ENCODE measurements at places on chromosomes 5 and 9. TPM values are rescaled to one million over a fixed set of nuclear protein-coding genes. Genes with fewer than 3 reads are reported as not detected.

GRCh38 chr5:157161996-157162395 lies 4.1 kb downstream of the GARIN3 start:
- no peak for DNase-seq

Gene IL31RA
- 1.9 TPM for polyA plus RNA-seq

DNA sequence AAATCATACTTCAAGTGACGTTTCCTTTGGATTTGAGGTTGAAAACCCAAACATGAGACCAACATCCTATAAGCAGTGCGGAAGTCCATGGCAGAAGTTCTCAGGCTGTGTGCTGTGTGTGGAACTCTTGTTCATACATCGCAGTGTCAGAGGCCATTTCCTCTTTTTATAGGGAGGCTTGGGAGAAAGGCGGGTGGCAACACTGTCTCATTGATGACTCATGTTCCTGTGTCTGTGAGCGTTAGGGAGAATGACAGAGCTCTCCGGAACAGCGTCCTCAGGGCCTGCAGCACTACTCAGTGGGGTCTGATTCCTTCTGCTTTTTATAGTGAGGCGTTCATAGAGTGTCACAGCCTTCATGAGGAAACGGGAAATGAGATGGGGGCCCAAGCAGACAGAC lies 98.8 kb upstream of the BASP1 start:
- DNase-seq = peak; percentile 59

Gene SLC6A3
- not detected for polyA plus RNA-seq

- no peak for DNase-seq
These were observed 32.4 kb downstream of the NEK6 start for GRCh38 chr9:124290053-124290591.

DNA sequence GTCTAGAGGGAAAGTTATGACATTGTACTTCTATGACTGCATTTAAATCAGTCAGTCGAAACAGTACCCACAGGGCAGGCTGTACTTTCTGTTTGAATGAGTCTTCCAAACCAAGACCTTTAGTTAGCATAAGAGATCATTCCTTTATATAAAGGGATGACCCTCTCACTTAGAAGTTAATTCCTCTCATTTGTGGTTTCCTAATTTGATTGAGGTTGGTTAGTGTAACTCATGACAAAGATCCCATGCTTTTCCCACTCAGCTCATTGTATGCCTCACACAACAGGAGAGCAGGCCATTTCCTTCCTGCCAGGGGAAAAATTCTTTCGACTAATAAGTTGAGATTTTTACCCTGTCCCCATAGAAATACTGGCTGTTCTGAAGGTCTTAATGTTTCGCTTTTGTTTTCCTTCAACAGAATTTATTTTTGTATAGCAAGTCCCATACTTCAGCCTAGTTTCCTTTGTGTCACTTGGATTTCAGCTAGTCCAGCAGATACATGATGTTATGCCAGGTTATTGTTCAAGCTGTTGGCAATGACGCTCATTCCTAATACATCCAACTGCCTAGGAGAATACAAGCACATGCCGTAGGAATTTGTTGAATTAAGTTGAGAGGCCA lies 500.7 kb downstream of the SPATA31D1 start:
- DNase-seq = peak; percentile 13

GRCh38 chr5:151083081-151083676 lies 2.3 kb upstream of the TNIP1 start:
- DNase-seq = no peak

- DNase-seq = peak; percentile 92
These were observed 230.3 kb downstream of the AUH start for GRCh38 chr9:91131433-91131839.

- DNase-seq = no peak
These were observed 1.0 kb upstream of the TPM2 start for GRCh38 chr9:35690614-35691333.

DNA sequence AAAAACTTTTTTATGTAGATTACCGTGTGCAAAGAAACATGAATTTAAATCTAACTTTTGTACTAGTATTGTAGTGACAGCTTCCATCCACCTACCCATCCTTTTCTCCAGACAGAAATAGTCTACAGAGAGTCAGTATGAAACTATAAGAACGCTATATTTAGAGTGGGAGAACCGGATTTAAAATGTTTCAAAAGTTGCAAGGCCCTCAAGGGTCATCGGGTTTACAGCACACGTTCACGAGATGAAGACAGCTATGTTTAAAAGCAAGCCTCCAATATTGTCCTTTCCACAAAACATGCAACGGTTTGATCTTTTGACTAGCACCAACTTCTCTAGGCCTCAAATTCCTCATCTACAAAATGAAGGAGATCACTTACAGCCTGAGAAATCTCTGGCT lies 139.9 kb downstream of the LPAR1 start:
- DNase-seq = no peak

GRCh38 chr9:112586599-112587155 lies 100.0 kb downstream of the KIAA1958 start:
- DNase-seq = peak; percentile 1

GRCh38 chr5:179318221-179318955 lies 26.9 kb downstream of the ADAMTS2 start:
- no peak for DNase-seq

Gene SPATA31C2
- not detected for polyA plus RNA-seq

DNA sequence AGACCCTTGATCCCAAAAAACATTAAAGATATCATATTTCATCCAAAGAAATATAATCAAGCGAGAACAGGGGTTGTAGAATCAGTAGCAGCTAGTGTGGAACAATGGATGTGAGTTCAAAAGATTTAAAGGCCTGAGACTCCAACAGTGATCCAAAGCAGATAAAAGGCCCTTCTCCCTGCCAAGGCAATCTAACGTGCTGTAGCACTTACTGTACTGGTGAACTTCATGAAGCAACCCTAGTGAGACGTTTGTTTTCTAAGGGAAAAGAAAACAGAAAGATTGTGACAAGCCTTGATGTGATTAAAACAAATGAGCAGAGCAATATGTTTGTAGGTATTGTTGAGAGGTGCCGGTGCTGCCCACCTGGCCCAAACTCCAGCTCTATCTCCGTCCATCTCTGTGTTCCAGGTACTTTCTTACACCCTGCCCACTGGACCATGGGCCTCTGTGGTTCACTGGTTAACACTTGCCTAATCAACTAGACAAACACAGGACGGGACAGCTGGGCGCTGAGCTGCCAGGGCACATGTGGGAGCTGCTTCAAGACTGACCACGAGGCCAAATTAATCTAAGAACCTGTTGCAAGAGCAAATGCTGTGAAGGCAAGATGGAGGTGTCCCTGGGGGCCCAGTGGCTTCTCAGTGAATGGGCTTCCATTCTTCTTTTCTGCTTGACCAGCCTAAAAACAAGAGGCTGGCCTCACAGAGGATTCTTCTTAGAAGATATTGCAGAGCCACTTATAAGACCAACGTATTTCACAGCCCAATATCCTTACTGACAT lies 265.5 kb downstream of the CWC27 start:
- DNase-seq = no peak

Gene FSTL4
- polyA plus RNA-seq = 0.20 TPM

GRCh38 chr9:83707518-83707767 lies 315 bp downstream of the UBQLN1 start:
- DNase-seq = no peak

Gene PRR16
- 27.2 TPM for polyA plus RNA-seq

Gene PCDHAC2
- polyA plus RNA-seq = not detected

Gene LECT2
- polyA plus RNA-seq = not detected

DNA sequence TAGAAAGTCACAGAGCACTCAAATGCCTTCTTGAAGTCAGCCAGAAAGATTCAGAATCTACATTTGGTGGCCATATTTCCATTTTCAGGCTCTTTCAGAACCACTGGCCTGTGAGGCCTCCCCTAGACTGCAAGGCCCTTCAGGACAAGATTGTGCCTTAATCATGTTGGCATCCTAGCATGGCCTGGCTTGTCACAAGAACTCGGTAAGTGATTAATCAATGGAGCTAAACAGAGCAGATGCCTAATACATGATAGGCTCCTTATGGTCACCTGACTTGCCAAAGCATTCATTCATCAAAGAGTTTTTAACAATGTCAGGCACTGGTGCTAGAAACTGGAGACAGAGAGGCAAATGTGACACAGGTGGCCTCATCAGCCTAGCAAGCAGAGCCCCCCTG lies 70.3 kb downstream of the PGM5 start:
- no peak for DNase-seq

DNA sequence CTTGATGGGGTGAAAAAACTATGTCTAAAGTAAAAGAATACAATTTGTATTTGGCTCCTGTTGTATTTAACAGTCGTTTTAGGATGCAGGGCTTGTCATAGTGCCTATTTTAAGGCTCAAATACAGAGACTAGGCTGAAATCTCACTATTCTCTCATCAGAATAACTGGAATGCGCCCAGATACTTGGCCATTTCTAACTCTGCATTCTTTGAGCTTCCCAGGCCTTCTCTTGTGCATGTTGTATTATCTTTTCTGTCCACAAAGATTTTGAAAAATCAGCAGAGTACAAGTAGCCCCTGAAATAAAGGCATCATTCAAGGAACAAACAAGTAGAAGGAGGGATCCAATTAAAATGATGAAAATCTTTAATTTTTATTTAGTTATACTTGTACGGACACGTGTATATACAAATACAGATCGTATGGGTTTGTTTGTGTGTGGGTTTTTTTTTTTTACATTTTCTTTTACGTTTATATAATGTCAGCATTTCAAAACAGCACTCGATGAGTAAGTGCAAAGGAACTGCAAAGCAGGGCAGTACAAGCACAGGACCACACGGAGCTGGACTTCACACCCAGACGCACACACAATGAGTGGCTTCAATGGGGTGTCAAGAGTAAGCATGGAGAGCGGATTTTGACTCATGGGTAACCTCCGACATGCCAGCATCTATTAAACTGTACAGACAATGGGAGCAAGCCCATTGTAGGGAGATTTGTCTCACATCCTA lies 294.0 kb downstream of the EFNA5 start:
- DNase-seq = no peak

DNA sequence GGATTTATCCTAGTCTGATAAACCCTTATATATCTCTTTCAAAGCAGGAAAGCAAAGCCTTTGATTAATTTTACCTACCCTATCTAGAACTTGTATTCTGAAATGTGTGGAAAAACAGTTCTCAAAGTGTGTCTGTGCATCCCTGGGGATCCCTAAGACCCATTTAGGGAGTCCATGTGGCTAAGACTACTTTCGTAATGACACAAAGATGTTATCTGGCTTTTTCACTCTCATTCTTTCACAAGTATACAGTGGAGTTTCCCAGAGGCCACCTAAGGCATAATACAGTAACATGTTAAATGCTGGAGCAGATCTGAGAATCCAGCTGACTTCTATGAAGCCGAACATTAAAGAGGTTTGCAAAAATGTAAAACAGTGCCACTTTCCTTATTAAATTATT lies 54.3 kb upstream of the TNFSF15 start:
- DNase-seq = no peak

- no peak for DNase-seq
These were observed 4.8 kb upstream of the GPR150 start for GRCh38 chr5:95615164-95615467.

GRCh38 chr5:53160895-53161294 lies 51.3 kb upstream of the MOCS2 start:
- DNase-seq = no peak

DNA sequence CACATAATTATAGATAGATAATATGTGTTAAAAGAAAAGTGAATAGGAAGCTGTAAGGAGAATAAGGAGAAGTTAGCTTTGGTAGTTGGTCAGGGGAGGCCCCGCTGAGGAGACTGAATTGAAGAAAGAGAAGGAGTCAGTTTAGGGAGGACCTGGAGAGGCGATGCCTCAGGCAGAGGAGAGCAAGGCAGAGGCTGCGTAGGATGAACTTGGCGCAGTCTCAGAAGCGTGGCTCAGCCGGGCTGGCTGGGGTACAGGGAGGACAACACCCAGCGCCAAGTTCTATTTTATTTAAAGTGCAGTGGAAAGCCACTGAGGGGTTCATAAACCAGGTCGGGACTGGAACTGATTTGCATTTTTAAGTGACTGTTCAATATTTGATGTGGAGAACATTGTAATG lies 68.5 kb downstream of the PTCD2 start:
- no peak for DNase-seq

Gene SGCD
- polyA plus RNA-seq = 19.7 TPM

- no peak for DNase-seq
These were observed 134.7 kb downstream of the MACIR start for GRCh38 chr5:103393101-103393754.

DNA sequence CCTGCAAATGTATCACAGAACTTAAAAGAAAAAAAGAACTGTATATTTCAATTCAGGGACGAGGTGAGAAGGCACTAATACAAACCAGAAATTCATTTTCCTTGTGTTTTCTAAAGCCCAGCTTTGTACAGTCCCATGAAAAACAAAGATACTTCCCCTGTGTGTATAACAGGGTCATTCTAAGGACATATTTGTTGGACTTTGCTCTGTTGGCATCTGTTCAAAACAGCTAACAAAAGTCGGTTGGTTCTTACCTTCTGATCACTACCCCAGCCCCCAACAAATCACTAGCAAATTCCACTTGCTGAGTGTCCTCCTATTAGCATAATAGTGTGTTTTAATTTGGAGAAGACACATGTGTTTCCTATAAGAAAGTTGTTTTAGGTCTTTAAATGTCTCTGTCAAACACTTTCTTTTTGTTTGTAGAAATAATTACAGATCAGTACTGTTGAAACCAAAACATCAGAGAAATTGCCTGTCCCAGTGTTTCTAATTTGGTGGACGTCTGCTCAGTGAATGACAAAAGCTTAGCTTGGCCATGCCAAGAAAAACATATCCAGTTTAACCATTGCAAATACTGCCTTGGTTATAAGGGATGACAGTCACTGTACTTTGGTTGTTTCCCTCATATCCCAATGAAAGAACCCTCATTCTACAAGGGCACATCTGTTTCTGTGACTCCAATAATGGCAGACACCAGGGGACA lies 480.5 kb downstream of the EBF1 start:
- no peak for DNase-seq

- no peak for DNase-seq
These were observed 177.2 kb downstream of the OSTF1 start for GRCh38 chr9:75265525-75265972.

- no peak for DNase-seq
These were observed 77.4 kb downstream of the OTULIN start for GRCh38 chr5:14741801-14742440.

DNA sequence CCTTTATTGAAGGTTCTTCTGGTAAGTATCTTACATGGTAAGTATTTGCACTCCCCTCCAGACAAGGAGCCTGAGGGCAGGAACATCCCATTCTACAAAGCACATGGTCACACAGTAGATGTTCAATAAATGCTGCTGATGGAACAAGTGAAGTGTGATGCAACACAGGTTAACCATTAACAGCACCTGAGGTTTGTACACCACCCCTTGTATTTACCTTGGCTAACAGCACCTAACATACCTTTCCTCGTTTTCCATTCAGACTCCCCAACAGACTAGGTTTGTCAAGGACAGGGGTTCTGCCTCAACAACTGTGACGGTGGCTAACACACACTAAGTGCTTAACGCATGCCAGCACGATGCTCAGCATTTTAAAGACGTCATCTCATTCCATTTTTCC lies 213.6 kb downstream of the MAPKAP1 start:
- DNase-seq = no peak

- no peak for DNase-seq
These were observed 22.5 kb upstream of the OR2S2 start for GRCh38 chr9:35980289-35981011.

- no peak for DNase-seq
These were observed 766.4 kb upstream of the WWC1 start for GRCh38 chr5:167525004-167525403.

Gene GABRA6
- not detected for polyA plus RNA-seq

GRCh38 chr5:139512786-139513390 lies 30.3 kb upstream of the STING1 start:
- DNase-seq = no peak

All from AG04450 (cell line).